Activated T-helper 2 cell treated with anti-CD3 and anti-CD28 coated beads, Interferon-gamma antibody, Interleukin-2, Interleukin-4, amounts not matched to agents 10 μg/mL and 5 μg/mL and 100 μg/mL, durations not matched to agents 14 hours and 24 hours and 36 hours (primary cell): ENCODE measurements at places on chromosomes 7 and 10. TPM values are rescaled to one million over a fixed set of nuclear protein-coding genes. Genes with fewer than 3 reads are reported as not detected.

Gene NPTX2
- 0.28 and 0.32 TPM in 2 replicates for total RNA-seq

Gene MYO1G
- 442 and 450 TPM in 2 replicates for total RNA-seq

Gene CHRM2
- total RNA-seq = not detected in 2 replicates

Gene IL6
- total RNA-seq = not detected in 2 replicates

Gene INMT
- not detected in 2 replicates for total RNA-seq

DNA sequence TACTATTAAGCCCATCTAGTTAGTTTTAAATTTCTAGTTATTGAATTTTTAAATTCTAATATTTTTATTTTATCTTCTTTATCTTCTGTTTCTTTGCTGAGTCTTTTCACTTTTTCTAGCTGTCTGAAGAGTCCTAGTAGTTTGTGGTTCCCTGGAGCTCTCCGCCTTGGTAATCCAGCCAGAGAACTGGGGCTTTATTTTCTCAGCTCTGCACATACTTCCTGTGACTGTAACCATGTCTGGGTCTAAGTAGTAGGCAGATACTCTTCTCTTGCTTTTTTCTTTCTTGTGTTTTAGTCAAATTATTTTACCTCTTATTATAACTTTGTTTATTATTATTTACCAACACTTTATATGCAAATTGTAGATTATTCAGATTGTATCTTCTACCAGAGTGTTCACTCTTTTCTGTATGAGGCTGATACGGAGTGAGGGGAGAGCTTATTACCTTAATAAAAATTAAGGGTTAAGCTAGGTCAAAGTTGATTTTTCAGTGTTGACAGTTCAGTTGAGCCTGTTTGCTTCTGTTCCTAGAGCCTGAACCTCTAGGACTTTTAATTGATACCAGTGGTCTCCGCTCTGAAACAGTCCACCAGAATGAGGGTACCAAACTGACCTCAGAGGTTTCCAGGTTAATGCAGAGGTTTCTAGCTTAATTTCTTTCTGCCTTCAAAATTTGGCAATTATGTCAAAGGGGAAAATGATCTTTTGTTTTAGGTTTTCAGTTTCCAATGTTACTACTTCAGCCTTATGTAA, 155.4 kb downstream of the ADK start:
- DNase-seq = no peak

- DNase-seq = no peak
Measured at GRCh38 chr7:96667026-96667425, 42.6 kb downstream of the SEM1 start.

DNA sequence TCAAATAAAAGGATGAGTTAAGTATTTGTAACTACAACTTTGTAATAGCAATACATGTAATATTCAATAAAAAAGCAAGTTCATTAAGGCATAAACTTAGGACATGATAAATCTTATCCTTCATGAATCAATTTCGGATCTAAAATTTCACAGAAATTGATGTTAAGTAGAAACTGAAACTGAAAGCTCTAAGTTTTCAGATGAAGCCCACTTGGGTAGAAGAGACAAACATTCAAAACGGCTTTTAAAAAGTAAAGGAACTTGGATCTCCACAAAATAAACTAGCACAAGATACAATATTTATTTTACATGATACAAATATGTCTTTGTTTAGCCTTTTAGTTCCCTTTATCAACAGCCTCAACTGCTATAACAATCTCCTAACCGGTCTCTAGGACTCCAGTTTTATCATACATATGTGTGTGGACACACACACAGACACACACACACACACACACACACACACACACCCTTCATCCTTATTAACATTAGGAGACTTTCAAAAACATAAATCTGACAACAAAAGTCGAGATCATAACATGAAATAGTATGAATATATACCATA, 83.7 kb downstream of the USP6NL start:
- DNase-seq = no peak

- no peak for DNase-seq
Measured at GRCh38 chr10:121846555-121846954, 81.3 kb downstream of the ATE1 start.

GRCh38 chr7:91324663-91325062, 60.4 kb downstream of the FZD1 start:
- DNase-seq = no peak

- peak; percentile 17 for DNase-seq
Measured at GRCh38 chr10:97759158-97759887, 12.5 kb downstream of the SFRP5 start.

- no peak for DNase-seq
Measured at GRCh38 chr10:53406532-53406931, 633.9 kb upstream of the MBL2 start.

DNA sequence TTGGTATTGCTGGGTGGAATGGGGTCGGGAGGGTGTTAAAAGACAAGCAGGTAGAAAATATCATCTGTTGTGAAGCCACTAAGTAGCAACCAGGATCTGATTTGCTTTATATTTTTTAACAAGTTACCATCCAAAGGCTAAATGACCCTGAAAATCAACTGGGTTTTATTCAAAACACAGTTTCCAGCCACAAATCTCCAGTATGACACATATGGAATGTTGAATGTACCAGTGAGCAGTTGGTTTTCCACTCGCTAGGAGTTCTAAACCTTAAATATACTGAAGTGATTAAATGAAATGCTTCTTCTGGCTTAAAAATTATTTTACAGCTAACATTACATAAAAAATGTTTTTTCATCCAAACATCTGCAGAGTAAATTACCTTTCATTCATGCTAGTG, 112.5 kb downstream of the PDE1C start:
- no peak for DNase-seq
